Tibial nerve (tissue), 4 donors: ENCODE measurements at places on chromosomes 2 and 18.

DNA sequence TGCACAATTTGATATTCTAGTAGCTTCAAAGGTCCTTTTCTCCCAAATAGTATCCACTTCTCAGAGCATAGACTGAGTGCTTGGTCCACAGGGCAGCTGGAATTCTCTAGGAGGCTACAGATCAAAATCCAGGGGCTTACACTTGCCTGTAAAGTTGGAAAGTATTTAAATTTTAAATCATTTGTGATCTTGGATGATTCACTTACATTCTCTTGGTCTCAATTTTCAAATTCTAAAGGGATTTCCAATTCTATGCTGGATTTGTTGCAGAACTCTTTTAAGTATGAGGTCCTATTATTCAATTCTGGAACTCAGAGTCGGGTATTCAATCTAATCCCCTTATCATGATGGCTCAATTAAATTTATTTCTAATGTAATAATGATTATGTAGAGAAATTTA is 492.3 kb downstream of the NYAP2 start:
- no peaks in the 10 kb centered on the region for H3K4me1 ChIP-seq
- H3K27me3 ChIP-seq: no peaks in the 10 kb centered on the region
- H3K4me3 ChIP-seq: no peak overlapping the region
- H3K36me3 ChIP-seq: no peaks in the 10 kb centered on the region

DNA sequence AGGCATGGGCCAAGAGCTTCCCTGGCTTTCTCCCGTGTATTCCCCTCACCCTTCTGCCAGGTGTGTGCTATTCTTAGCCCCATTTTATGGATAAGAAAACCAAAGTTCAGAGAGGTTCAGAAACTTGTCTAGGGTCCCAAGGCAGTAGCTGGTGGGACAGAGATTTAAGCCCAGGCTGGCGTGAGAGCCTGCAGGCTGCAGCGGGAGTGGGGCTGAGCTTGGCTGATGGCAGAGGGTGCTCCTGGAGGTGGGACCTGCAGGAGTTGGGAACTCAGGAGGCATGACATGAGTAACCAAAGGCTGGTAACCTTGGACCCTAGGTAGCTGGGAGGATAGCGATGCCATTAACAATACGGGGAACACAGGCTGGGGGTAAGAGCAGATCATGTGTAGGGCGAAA is 87.3 kb upstream of the B3GNT7 start:
- DNase-seq: no peak
- no peaks in the 10 kb centered on the region for H3K27me3 ChIP-seq
- H3K4me1 ChIP-seq: no peaks in the 10 kb centered on the region
- peaks cover 4% of the 10 kb centered on the region for H3K36me3 ChIP-seq
- no peak overlapping the region for H3K4me3 ChIP-seq
- no peak overlapping the region for H3K27ac ChIP-seq

DNA sequence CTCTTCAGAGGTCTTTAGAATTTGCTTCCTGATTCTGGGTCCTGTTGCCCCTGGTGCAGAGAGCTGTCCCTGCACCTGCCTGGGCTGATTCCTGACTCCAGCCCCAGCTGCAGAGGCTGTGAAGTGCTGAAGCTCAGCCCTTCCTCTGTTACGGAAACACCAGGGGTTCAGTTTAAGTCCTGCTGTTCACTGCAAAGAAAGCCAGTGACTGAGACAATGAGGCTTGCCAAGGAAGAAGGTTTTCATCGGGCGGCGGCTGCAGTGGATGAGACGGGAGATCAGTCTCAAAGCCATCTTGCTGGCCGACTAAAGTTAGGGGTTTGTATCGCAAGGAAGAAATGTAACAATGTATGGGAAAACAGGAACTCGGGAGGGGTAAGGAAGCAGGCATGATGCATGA is 142.4 kb upstream of the ZNF236 start:
- no peak for DNase-seq
- no peaks in the 10 kb centered on the region for H3K27me3 ChIP-seq
- no peak overlapping the region for H3K4me3 ChIP-seq

- DNase-seq: no peak
- H3K4me3 ChIP-seq: no peak overlapping the region
- no peak overlapping the region for H3K27ac ChIP-seq
- H3K27me3 ChIP-seq: no peaks in the 10 kb centered on the region
These were observed 170.6 kb upstream of the MEIS1 start for GRCh38 chr2:66264354-66264753.

- no peaks in the 10 kb centered on the region for H3K36me3 ChIP-seq
- no peaks in the 10 kb centered on the region for H3K4me1 ChIP-seq
- H3K4me3 ChIP-seq: no peak overlapping the region
- DNase-seq: no peak
- H3K27me3 ChIP-seq: no peaks in the 10 kb centered on the region
- H3K27ac ChIP-seq: no peak overlapping the region
These were observed 83.4 kb downstream of the TTC27 start for GRCh38 chr2:32711219-32711618.

- no peaks in the 10 kb centered on the region for H3K27me3 ChIP-seq
- peak; percentile 37 for DNase-seq
- H3K36me3 ChIP-seq: no peaks in the 10 kb centered on the region
- peaks cover 29% of the 10 kb centered on the region for H3K4me1 ChIP-seq
- H3K4me3 ChIP-seq: no peak overlapping the region
- H3K27ac ChIP-seq: peak overlapping the region; percentile 27
These were observed 31.7 kb upstream of the ZBTB7C start for GRCh38 chr18:48440924-48441323.

DNA sequence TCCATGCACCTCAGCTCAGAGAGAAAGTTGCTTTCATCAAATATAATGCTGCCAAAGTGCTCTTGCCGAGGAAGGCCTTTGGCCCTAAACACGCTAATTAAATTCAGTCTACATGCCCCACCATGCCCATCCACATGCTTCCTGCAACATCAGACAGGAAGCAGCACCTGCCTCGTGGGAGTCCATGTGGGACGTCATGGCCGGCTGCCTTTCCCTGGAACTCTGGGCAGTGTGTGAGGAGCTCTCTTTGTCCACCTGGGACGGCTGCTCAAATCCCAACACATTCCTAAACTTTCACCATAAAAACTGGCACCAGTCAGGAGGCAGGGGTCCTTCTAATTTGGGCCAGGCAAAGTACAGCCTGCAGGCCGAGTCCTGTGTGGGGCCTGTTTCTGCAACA is 23.1 kb downstream of the FAM178B start:
- no peak overlapping the region for H3K27ac ChIP-seq
- H3K4me3 ChIP-seq: no peak overlapping the region
- H3K4me1 ChIP-seq: peaks cover 6% of the 10 kb centered on the region
- no peaks in the 10 kb centered on the region for H3K27me3 ChIP-seq

GRCh38 chr2:79162132-79162531 is 2.6 kb upstream of the REG3A start:
- no peak overlapping the region for H3K27ac ChIP-seq
- H3K4me3 ChIP-seq: no peak overlapping the region
- DNase-seq: no peak
- H3K36me3 ChIP-seq: no peaks in the 10 kb centered on the region
- H3K4me1 ChIP-seq: no peaks in the 10 kb centered on the region

DNA sequence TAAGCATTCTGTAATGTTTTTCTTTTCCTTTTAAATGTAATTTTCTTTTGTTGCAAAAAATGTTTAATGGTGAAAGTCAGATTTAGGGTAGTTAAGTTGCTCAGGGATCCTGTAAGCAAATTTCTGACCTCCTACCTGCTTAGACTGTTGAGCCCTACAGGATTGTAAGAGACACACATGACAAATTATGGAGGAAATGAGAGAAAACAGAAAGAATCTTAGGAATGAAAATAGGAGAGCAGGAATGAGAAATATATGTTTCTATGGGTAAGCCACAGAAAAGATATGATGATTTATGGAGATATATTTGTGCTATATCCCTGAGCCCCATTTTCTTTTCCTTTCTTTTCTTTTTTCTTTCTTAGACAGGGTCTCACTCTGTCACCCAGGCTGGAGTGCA is 28.3 kb downstream of the CYBRD1 start:
- H3K27me3 ChIP-seq: no peaks in the 10 kb centered on the region
- DNase-seq: no peak
- peaks cover 69% of the 10 kb centered on the region for H3K36me3 ChIP-seq
- no peak overlapping the region for H3K4me3 ChIP-seq
- H3K27ac ChIP-seq: no peak overlapping the region
- H3K4me1 ChIP-seq: no peaks in the 10 kb centered on the region

- H3K27me3 ChIP-seq: no peaks in the 10 kb centered on the region
- DNase-seq: no peak
- no peak overlapping the region for H3K27ac ChIP-seq
- H3K4me3 ChIP-seq: no peak overlapping the region
- H3K36me3 ChIP-seq: no peaks in the 10 kb centered on the region
These were observed 151.3 kb downstream of the TFCP2L1 start for GRCh38 chr2:121133551-121134319.

DNA sequence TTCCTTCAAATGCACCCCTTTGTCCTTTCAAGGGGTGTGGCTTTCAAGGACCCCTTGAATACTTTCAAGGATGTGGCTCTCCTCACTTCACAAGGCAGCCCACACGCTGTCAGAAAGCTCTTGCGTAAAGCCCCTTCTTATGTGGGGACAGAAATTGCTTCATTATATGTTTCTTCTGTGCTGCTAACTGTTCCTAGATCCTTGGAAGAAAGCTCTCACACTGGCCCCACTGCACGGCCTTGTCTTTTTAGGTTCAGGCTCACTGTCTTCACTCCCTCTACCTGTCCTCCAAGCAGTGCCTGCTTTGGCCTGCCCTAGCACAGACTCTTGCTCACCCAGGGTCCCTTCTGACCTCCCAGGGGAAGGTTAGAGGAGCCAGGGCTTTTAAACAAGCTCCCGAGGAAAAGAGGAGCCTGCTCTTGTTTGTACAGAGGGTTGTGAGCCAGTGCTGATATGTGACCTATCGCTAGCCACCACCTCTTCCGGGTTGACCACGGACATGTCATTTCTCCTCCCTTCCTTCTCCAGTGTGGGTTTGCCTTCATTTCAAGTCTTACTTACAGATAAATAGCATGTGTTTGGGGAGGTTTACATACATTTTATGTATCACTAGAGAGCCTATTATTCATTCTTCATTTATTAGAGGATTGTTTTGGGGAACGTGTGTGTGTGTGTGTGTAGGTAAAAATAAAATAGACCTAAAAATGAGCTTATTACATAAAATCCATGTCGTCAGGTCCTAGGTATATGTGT is 94.7 kb downstream of the RTN4 start:
- no peak for DNase-seq
- no peak overlapping the region for H3K27ac ChIP-seq
- H3K4me3 ChIP-seq: no peak overlapping the region
- H3K4me1 ChIP-seq: no peaks in the 10 kb centered on the region
- H3K27me3 ChIP-seq: no peaks in the 10 kb centered on the region
- H3K36me3 ChIP-seq: no peaks in the 10 kb centered on the region

GRCh38 chr2:86685351-86685750 is 34.7 kb upstream of the RMND5A start:
- DNase-seq: no peak
- H3K4me3 ChIP-seq: no peak overlapping the region
- no peak overlapping the region for H3K27ac ChIP-seq
- no peaks in the 10 kb centered on the region for H3K27me3 ChIP-seq

DNA sequence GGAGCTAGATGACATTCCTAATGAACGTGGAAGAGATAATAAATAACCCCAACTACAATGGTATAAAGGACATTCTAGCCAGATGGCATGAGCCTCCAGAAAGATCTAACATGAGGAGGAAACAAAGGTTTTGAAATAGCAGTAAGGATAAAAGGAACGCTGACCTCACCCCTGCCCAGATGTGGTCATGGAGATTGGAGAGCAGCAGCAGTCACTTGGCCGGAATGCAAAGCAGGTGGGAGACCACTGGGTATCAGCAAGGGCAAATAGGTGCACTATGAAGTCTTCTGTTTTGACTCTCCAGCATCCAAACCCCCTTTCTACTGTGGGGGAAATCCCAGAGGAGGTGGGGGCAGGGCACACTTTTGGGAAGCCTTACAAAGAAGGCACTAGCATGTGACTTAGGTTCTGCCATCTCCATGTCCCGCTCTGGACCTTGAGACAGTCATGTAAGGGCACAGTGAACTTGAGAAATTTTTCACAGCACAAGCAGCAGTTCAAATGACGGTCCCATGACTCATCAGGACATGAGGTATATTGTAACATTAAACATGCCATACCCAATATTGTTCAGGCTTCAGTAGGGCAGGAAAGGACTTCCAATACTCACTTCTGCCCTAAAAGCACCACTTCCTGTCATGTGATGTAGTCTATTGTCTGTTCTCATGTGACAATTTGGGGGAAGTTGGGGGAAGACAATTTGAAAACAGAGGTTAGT is 55.2 kb downstream of the METTL4 start:
- H3K36me3 ChIP-seq: peaks cover 4% of the 10 kb centered on the region
- no peak overlapping the region for H3K4me3 ChIP-seq
- H3K27me3 ChIP-seq: no peaks in the 10 kb centered on the region
- no peak for DNase-seq
- H3K4me1 ChIP-seq: peaks cover 6% of the 10 kb centered on the region
- H3K27ac ChIP-seq: no peak overlapping the region

DNA sequence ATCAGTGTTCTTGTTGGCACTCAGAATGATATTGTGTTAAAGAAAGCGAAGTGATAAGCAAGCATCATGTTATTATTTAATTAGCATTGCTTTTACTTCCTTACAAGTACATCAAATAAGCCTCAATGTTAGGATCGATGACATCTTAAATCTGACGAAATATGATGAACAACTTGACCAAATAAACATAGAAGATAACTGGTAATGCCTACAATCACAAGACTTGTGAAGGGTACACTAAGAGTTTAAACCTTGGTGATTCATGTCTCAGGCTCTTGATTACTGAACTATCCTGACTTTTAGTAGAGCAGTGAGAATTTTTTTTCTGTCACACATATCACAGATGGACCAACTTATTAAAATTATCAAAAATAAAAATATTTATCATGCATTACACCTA is 500.8 kb upstream of the ZEB2 start:
- no peaks in the 10 kb centered on the region for H3K4me1 ChIP-seq
- no peaks in the 10 kb centered on the region for H3K27me3 ChIP-seq
- no peak overlapping the region for H3K4me3 ChIP-seq
- no peaks in the 10 kb centered on the region for H3K36me3 ChIP-seq
- no peak for DNase-seq
- H3K27ac ChIP-seq: no peak overlapping the region

DNA sequence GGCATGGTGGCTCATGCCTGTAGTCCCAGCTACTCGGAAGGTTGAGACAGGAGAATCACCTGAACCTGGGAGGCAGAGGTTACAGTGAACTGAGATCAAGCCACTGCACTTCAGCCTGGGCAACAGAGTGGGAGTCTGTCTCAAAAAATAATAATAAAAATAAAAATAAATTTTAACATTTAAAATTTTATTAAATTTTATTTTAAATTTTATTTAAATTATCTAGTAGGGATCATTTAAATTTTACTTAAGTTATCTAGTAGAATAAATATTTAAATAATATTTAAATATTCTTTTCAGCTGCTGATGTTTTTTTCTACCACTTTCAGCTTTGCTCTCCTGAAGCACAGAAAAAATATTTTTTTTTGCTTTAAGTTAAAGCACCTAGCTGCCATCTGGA is 10.4 kb downstream of the COBLL1 start:
- H3K27ac ChIP-seq: peak overlapping the region; percentile 85
- no peak for DNase-seq
- no peaks in the 10 kb centered on the region for H3K27me3 ChIP-seq
- no peaks in the 10 kb centered on the region for H3K4me1 ChIP-seq
- no peak overlapping the region for H3K4me3 ChIP-seq
